ENCODE measurements at places on chromosomes 6 and 20.

DNA sequence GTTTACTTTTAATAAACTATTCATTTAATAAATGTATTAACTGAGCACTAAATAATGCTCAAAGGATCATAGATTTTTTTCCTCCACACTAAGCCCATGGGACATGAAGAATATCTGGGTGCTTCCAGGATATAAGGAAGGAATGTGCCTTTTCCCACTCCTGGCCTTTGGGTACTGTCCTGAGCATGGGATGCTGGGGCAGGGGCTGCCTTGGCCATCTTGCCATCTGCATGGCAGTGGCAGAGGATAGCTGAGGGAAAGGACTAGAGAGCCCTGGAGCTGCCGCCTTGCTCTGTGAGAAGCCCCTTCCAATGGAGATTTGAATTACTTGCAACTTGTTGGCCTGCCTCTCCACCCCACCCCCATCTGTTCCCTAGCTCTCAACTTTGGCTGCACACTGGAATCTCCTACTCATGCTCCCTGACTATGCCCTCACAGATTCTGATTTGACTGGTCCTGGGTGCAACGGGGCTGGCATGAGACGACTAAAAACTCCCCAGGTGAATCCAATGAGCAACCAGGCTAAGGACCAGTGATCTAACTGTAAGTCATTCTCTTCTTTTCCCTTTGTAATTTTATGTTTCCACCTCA, 15.6 kb downstream of the DDRGK1 start:
- no peak for DNase-seq

- DNase-seq, result no peak
Measured at GRCh38 chr20:46998477-46999240, 104.0 kb downstream of the EYA2 start.

GRCh38 chr6:161133963-161134362, 139.9 kb downstream of the AGPAT4 start:
- DNase-seq, result no peak

DNA sequence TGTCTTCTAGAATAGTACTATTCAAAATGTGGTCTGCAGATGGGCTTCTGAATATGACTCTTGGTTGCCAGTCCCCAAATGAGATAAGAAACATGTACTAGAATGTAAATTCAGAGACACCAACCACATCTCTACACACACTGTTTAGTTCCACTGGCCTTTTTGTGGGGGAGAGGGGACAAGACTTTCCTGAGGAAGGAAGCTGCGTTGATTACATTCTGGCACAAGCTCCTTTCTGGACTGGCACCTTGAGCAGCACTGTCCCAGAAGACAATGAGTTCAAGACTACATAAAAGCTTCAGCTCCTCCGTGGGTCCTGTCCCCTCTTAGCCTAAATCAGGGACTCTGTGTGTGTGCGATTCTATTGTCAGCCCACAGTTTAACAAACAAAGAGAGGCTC, 6.9 kb upstream of the IYD start:
- DNase-seq, result no peak

- no peak for DNase-seq
Measured at GRCh38 chr6:15062516-15063252, 183.2 kb upstream of the JARID2 start.

DNA sequence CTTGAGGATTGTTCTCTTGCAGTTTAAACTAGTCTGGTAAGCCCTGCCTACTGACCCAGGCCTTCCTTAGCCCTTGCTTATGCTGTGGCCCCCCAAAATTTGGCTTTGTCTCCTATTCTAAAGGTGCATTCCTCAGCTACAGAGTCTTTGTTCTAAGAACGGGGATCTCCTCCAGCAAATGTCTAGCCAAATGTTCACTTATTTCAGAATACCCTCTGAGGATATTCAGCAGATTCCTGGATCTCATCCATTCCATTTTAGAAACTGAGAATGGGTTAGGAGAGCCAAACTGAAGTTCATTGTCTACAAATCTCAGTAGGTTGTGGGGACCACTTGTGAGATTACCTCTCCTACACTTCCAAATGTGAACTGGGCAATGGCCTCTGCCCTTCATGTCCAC, 164.2 kb upstream of the ARG1 start:
- DNase-seq, result no peak

DNA sequence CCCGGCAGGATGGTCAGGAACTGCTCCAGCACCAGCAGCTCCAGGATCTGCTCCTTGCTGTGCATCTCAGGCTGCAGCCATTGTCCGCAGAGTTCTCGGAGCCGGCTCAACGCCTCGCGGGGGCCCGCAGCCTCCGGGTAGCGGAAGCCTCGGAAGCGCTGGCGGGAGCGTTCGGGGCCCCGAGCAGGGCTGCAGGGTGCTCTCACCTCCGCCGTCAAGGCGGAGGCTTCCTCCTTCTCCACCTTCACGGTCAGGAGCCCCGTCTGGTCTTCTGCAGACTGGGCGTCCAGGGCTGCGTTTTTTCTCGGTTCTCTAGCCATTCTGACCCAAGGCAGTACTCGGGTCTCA, 434 bp downstream of the ZKSCAN4 start:
- peak; percentile 7 for DNase-seq
